ENCODE measurements at places on chromosomes 3 and 15.

DNA sequence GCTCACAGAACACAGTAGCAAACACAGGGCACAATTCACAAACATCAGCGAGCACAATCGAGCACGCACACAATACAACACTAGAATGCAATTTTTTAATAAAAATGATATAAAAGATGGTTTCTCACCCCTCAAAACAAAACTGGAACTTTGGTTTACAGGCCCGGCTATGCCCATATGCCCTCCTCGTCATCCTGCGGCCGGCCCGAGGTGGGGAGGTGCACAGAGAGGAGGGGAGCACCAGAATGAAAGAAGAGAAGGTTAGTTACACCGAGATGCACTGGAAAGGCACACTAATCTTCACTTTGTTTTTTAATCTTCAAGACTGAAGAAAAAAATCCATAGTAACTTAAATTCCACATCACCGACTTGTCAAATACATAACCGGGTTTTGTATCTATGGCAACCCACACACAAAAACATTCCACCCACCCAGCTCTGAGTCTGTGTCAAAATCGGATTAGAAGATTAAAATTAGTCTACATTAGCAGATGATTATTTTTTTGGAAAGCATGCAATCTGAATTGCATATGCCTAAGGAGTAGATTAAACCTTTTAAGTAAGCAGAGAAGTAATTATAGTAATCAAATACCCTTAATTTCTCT lies 196.7 kb upstream of the WNT5A start:
- no peak for DNase-seq

DNA sequence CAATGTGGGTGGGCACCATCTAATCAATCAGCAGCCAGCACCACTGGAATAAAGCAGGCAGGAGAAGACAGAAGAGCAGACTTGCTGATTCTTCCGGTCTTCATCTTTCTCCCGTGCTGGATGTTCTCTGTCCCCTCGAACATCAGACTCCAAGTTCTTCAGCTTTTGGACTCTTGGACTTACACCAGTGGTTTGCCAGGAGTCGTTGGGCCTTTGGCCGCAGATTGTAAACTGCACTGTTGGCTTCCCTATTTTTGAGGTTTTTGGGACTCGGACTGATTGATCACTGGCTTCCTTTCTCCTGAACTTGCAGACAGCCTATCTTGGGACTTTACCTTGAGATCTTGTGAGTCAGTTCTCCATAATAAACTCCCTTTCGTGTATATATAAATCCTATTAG lies 292.8 kb downstream of the BCHE start:
- no peak for DNase-seq

- DNase-seq = no peak
Observed at GRCh38 chr15:38050529-38051448, 116.3 kb downstream of the TMCO5A start.

DNA sequence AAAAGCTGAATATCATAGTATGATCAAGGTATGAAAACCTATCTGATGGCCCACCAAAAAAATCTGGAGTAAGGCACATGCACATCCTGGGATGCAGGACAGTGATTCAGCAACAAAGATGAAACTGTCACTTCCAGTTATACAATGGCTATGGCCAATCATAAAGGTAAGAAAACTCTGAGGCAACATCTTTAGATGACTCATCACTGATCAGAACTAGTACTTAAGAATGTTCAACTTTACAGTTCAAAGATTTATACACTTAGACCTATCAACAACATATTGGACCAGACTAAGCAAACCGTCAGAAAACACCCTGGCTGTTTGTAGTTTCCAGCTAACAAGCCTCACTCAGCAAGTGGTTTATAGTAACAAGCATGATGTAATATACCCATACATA lies 21.3 kb upstream of the PLCH1 start:
- no peak for DNase-seq

GRCh38 chr3:19154693-19155250 lies 6.5 kb downstream of the KCNH8 start:
- no peak for DNase-seq

- no peak for DNase-seq
Observed at GRCh38 chr15:90790561-90790960, 73.4 kb downstream of the BLM start.

GRCh38 chr15:57189466-57189865 lies 186.8 kb upstream of the CGNL1 start:
- no peak for DNase-seq

DNA sequence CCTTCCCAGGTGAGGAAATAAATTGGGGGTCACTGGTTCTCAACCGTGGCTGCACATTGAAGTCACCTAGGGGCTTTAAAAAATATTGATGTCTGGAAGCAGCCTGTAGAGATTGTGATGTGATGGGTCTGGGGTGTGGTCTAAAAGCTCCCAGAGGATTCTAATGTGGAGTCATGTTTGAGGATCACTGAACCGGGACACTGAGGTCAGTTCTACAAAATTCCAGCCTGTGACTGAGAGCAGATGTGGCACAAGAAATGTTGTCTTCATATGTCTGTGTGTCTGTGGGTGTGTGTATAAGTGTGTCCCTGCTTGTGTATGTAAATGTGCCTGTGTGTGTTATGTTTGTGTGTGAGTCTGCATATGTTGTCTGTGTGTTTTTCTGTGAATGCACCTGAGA lies 79.9 kb downstream of the TLE3 start:
- DNase-seq = no peak

DNA sequence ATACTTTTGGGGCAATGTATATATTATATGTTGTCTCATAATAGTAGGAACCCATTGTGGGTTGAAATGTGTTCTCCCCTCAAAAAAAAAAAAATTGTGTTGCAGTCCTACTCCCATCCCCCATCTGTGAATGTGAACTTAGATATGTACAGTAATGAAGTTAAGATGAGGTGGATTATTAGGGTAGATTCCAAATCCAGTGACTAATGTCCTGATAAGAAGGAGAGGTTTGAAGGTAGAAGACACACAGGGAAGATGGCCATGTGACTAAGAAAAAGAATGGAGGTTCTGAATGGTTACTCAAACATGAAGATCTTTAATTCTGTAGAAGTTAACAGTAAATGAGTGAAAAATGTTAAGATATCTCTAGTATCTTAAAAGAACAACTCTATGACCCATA lies 3.0 kb upstream of the ATOSA start:
- no peak for DNase-seq

DNA sequence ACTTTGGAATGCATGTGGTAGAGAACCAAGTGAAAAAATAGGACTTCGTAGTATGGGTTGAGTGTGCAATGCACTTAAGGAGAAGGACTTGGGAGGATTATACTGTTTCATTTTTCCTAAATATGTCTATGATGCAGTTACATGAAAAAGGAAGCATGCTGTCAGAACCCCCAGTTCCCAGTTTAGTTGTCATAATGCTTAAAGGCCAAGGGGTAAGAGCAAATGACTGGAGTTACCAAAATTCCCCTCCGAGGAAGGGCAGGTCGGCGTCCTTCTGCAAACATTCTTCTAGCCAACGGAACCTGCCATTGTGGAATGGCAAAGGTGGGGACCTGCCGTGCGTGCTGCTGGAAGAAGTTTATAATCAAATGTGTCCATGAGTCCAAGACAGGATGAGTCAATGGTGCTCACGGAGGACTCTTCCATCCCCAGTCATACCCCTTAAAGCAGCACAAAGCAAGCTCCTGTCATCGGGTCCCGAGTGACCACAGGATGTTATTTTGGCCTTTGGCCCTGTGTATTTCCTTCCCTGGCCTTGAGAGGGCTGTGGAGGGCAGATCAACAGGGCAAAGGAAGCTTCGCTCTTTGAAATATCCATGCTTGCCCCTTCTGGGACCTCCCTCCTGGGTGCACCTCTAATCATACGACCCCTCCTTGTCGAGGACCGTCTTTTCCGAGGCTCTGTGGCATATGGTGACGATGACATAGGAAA lies 93.2 kb downstream of the SLCO3A1 start:
- no peak for DNase-seq

- no peak for DNase-seq
Observed at GRCh38 chr3:138799822-138800221, 34.9 kb downstream of the PIK3CB start.

GRCh38 chr3:46998121-46998851 lies 18.8 kb downstream of the NBEAL2 start:
- DNase-seq = peak; percentile 76

DNA sequence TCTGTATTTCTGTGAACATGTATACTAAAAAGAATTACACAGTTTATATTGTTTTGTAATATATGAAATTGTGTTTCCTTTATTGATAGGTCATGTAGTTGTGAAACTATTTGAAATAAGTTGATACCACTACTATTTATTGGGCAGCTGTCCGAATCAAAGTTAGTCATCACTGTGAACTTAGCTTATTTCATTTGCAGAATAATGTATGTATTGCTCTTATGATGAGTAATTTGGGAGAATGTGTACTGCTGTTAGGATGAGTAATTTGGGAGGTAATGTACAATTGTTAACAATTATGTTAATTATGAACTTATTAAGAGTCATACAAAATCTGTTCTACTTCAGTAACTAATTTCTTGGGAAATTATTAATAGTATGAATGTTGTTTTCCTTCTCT lies 22.2 kb downstream of the FXR1 start:
- DNase-seq = no peak

DNA sequence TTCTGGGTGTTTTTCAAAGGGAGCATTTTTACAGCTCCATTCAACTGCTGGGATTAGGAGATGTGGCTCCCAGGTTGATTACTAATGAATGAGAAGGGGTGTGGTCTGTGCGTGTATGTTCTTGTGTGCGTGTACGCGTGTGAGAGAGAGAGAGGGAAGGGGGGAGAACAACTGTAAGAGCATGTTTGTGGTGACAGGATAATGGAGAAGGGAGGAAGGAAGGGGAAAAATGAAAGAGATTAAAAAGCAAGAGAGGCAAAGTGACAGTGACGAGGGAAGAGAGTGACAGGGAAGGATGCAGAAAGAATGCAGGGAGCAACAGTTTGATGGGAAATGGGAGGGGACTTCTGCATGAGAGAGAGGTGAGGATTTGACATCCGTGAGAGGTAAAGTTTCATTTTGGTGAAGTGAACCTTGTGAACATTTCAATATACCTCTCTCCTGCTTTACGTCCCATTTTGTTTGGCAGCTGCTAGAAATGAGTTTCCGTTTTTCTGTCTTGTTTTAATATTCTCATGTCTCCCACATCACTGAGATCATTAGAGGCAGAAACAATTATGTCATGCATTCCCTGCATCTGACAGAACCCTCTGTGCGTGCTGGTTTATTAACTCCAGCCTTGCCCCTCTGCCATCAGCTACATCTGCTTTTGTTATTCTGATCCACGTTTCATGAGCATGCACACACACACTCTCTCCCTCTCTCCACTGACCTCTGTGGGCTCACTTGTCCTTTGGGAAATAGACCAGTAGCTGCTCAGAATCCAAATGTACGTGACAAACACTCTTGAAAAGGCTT lies 161.6 kb downstream of the GAP43 start:
- DNase-seq = no peak

DNA sequence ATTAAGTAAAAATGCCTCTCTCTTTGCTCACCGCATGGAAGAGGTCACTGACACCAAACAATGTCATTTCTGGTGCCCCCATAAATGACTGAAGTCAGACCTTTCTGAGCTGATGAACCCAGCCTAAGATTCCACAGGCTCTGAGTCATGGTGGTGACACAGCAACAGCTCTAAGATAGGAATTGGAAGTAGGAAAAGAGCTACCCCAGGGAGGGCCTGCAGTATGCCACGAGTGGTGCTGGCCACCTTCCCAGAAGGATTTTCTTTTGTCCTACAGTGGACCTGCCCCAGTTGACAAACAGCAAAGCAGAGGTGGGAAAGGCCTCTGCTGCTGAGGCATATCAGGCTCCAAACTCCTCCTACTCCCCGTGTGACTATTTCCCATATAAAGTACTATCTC lies 208.1 kb downstream of the MINAR1 start:
- no peak for DNase-seq

DNA sequence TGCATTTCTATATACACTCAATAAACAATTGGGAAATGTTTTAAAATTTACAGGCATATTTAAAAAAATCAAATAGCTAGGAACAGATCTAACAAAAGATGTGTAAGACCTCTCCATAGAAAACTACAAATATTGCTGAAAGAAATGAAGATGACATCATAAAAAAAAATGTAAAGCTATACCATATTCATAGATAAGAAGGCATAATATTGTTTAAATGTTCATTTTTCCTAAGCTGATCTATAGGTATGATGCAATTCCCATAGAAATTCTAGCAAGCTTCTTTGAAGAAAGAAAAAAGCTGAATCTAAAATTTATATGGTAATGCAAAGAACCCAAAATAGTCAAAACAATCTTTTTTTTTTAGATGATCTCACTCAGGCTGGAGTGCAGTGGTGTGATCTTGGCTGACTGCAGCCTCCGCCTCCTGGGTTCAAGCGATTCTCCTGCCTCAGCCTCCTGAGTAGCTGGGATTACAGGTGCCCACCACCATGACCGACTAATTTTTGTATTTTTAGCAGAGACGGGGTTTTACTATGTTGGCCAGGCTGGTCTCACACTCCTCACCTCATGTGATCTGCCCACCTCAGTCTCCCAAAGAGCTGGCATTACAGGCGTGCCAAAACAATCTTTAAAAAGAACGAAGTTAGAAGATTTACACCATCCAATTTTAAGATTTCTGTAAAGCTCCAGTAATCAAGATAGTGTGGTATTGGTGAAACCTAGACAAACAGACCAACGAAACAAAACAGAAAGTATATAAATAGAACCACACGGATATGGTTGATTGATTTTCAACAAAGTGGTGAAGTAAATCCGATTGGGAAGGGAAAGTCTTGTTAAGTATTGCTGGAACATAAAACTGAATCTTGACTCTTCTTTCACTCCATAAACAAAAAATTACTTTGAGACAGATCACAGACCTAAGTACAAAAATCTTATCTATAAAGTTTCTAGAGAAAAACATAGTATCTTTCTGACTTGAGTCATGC lies 6.3 kb upstream of the BHLHE40 start:
- no peak for DNase-seq

DNA sequence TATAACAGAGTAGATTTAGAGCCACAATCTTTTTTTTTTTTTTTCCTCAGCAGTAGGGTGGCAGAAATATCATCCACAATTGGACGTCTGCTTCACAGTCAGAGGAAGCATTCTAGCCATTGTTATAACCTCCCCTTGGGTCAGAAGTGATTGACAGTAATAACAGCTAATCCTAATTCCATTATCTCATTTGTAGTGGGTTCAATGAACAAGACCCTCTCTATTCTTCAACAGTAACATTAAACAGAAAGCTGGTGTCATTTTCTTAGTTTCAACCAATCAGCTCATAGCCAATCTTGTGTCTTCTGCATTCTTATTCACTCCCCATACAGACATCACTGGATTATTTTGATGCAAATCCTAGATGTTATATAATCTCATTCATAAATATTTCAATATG lies 44.6 kb downstream of the QTRT2 start:
- DNase-seq = no peak

DNA sequence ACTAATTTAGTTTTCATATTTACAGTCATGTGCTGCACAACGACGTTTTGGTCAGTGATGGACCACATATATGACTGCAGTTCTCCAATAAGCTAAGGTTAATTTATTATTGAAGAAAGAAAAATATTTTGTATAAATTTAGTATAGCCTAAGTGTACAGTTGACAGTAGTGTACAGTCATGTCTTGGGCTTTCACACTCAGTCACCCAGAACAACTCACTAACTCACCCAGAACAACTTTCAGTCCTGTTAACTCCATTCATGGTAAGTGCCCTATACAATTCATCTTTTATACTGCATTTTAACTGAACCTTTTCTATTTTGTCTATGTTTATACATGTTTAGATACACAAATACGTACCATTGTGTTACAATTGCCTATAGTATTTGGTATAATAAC lies 3.8 kb upstream of the GABRR3 start:
- no peak for DNase-seq
